ENCODE measurements at places on chromosomes 3 and 15.

GRCh38 chr15:47129033-47129432 lies 588.3 kb upstream of the SEMA6D start:
- DNase-seq, result no peak

- no peak for DNase-seq
These were observed 15.8 kb downstream of the SOX2 start for GRCh38 chr3:181727341-181728032.

GRCh38 chr3:122679882-122680474 lies 661 bp upstream of the PARP14 start:
- DNase-seq, result no peak

DNA sequence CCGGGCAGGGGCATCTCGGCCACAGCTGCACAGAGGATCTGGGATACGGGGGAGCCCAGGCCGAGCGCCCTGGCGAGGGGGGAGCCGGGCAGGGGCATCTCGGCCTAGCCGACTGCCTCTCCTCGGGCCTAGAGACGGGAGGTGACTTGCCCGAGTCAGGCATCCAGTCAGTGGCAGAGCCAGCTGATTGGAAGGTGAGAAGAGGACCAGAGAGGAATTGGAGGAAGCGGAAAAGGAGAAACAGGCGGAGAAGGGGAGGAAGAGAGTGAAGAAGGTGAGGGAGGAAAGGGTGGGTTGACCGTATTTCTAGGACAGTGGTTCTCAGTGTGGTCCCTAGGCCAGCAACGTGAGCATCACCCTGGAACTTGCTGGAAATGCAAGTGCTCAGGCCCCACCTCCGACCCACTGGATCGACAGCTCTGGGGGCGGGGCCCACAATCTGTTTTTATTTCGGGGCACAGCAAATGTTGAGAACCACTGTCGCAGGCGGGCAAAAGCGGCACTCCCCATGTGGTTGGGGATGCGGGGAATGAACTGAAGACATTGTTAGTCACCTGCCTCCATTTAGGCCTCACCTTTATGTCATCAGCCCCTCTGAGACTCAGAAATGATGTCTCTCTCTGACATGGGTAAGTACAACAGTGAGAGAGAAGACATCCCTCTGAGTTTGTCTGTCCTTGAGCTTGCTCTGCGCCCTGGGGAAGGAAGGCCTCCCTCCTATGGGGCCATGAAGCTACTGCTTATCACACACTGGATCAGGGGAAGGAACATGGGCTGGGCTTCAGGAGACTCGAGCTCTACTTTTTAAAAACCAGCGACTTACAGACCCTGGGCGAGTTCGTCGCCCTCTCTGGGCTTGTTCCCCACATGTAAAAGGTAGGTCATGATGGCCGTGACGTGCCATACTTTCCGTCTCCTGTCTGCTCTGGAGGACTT lies 1.0 kb upstream of the MELTF start:
- DNase-seq, result no peak

- DNase-seq, result no peak
These were observed 16.1 kb downstream of the HMG20A start for GRCh38 chr15:77436822-77437221.

GRCh38 chr3:102466001-102466400 lies 31.2 kb downstream of the ZPLD1 start:
- no peak for DNase-seq

DNA sequence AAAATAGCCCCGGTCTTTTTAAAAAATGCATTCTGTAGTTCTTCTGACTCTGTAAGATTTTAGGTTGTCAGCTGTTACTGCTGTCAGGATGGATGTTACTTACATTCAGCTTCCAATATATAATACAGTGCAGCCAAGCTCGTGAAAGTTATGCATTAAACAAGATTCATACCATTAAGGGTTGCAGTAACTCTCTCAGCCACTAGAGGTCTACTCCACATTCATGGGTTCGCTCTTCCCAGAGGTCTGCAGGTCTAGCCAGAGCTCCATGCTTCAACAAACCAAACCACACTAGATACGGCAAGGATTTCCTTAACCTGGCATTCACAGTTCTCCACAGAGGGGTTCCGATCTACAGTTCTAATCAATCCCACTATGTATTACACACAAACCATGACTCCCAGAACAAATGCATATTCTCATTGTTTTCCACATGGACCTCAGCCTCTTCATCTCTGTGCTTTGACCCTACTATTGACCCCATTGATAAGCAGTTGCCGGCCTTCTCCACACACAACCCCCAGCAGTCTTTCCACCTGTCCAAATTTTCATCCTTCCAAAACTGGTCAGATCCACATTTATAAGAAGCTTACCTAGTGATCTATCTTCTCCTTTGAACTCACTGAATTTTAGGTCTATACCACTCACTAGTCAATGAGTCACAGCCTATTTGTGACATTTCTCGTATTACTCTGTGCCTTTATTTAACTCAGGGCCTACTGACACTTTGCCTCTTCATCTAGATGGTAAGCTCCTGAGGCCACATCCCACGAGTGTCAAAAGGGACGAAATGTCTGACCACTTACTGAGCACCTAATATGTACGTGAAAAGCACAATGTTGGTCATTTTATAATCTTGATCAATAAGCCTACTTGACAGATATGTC lies 33.7 kb downstream of the RORA start:
- DNase-seq, result peak; percentile 31

- peak; percentile 76 for DNase-seq
These were observed at the start of gene RASSF1 for GRCh38 chr3:50340448-50341329. Gene RASSF1, minus strand, starts transcription at chr3:50340836. Its CDS starts 31 bp downstream, at chr3:50340805.

- DNase-seq, result no peak
These were observed 5.4 kb downstream of the CCDC54 start for GRCh38 chr3:107382631-107383030.

GRCh38 chr3:129333891-129334290 lies 55.2 kb downstream of the HMCES start:
- no peak for DNase-seq

DNA sequence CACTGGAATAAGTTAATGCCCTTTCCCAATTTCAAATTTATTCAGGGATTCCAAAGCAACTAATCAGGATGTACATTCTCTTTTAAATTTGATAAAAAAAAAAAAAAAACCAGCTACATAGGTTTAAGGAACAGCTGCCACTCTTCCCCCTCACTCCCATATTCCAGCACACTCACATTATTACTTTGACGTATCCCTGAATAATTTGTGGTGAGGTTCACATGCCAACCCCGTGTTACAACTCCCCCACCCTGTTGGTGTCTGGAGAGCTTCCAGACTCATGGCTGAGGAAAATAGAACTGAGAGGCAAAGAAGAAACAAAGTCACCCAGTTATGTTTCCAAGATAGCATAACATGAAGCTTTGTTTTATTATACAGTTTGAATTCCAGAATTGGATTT lies 300.5 kb upstream of the MME start:
- no peak for DNase-seq

DNA sequence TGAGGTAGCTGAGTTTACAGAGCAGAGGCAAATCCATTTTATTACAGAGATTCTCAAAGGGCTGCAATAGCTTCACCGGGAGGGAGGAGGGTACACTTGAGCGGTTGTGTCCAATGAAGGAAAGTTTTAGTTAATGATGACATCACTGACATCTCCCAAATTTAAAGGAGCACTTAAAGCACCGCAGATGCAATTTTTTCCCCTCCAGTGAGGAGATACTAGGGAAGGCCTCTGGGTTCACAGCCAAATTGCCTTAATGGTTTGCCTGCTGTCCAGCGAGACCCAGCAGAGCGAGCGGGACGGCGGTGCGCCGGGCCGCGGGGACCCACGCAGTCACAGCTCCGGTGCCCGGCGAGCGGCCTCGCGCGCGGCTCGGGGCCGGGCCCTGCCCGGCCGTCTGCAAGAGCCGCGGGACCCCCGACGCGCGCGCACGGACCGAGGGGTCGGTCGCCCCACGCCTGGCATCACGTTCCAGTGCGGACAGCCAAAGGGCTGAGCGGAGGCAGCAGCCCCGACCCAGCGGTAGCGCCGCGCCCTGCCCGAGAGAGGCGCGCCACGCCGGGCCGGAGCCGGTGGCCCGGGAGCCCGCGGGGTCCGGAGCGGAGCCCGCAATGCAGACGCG lies 160.5 kb upstream of the CHRNA7 start:
- DNase-seq, result no peak

- DNase-seq, result no peak
These were observed 26.4 kb downstream of the POLG start for GRCh38 chr15:89308236-89308635.

DNA sequence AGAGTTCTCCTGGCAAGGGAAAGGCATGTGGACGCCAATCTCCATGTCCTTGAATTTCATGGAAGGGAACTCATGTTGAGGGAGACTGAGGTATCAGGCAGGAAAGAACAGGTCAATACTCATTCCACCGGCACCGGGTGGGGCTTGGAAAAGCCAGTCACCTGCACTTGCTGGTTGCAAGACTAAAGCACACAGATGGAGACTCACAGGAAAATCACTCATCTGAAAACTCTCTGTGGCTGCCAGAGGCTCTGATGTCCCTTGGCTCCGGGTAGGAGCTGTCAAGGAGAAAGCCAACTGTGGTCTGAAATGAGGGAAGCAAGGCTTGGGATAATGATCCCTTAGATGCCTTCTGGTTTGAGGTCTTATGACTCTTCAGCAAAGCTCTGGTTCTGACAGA lies 8.7 kb upstream of the CGNL1 start:
- no peak for DNase-seq

DNA sequence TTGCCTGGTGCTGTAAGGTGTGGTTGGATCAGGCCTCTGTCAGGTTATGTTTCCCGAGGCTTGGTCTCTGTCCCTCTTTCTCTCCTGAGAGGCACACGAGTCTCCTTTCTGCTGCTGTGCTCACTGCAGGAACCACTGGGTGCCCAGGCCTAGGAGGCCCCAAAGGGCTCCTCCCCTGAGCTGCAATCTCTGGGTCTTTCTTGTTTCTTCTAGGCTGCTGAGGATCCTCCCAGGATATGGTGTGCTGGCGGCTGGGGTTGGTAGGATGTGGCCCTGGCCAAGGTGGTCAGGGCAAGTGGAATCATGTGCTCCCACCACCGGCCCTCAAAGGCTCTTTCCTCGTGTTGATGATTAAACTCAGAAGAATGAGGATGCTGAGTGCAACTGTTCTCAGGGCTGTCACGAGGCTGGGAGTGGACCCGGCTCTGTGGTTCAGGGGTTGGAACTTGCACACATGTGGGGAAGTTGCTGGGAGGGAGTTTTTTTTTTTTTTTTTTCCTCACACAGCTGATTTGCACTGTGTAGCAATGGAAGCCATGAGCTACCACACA lies 43.6 kb upstream of the CTSH start:
- peak; percentile 19 for DNase-seq

DNA sequence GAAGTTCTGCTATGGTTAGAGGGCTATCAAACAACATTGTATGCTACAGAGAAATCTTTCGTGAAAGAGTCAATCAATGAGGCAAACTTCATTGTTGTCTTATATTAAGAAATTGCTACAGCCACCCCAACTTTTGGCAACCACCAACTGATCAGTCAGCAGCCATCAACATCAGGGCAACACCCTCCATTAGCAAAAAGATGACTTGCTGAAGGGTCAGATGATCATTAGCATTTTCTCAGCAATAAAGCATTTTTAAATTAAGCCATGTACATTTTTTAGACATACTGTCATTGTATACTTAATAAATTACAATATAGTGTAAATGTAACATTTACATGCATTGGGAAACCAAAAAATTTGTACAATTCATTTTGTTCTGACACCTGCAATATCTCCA lies 53.1 kb downstream of the LYZL4 start:
- no peak for DNase-seq

DNA sequence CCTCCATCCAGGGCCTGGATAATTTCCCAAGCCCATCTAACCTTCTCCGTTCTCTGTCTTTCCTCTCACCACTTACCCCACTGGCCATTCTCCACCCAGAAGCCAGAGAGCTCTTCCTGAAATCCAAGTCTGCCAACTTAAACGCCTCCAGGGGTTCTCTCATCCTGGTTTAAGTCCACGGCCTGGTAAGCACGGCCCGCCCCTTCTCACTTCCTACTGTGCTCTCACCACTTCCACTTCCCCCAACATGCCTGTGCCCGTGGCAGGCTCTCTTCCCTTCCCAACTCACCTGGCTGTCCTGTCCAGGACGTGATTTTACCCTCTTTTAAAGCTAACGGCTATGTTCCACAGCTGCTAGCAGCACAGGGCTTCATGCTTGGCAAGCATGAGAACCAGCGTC lies 1.7 kb upstream of the CX3CR1 start:
- DNase-seq, result no peak

DNA sequence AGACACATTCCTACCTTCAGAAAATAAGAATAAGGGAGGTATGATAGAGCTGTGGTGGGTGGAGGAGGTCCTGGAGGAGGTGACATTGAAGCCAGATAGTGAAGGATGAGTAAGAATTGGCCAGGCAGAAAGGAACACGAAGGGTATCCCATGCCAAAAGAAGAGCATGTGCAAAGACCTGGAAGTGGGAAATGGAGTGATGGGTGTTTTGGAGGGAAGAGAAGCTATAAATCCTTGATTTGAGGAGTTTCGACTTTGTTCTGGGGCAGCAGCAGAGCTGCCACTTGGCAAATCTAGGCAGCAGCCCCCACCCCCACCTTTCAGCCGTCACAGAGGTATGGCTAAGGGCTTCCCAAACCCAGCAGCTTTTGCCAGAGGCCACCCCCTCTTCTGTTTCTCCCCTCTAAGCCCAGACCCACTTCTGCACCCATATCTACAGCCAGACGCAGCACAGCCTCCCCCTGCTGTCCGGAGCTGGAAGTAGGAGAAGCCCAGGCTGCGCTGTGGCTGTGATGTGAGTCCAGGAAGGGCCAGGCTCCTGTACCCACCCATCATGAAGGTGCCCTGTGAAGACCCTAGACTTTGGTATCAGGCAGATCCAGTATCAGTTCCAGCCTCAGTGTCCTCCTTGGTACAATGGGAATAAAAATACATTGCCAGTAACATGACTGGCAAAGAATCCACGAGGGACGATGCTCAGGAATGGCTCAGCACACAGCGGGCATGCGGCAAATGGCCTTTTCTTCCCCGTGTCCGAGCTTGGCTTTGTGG lies 188.7 kb upstream of the LINGO1 start:
- DNase-seq, result peak; percentile 3

DNA sequence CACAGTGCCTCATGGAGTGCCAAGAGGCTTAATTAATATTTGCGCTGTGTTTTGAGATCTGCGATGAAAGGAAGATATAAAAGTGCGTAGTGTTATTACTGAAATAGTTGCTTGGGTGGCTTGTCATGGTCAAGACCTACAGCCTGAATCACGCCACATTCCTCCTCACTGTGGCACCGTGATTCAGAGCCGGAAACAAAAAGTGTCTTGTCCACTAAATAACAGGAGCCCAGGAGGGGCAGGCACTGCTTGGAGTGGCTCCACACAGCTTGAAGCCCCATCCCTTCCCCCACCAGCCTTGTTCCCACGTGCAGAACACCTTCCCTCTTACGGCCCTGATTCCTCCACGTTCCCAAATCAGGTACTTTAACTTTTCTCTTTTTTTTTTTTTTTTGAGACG lies 1.2 kb upstream of the LRRC15 start:
- DNase-seq, result no peak

- DNase-seq, result no peak
These were observed 240.7 kb downstream of the CHST2 start for GRCh38 chr3:143360244-143360643.

GRCh38 chr3:123883701-123884202 lies 380 bp downstream of the MYLK start:
- no peak for DNase-seq

All from CD4-positive, alpha-beta T cell treated with Interleukin-12 subunit alpha and Interleukin-12 subunit beta, for 1 hour (primary cell).